Body of pancreas (tissue), 4 donors: ENCODE measurements at places on chromosomes 1 and 21. TPM values are rescaled to one million over a fixed set of nuclear protein-coding genes. Genes with fewer than 3 reads are reported as not detected.

GRCh38 chr1:21572221-21572620, 63.0 kb downstream of the ALPL start:
- no peak for DNase-seq
- H3K27ac ChIP-seq = no peak overlapping the region
- no peak overlapping the region for H3K4me3 ChIP-seq
- no peaks in the 10 kb centered on the region for H3K36me3 ChIP-seq
- peaks cover 4% of the 10 kb centered on the region for H3K4me1 ChIP-seq

- peaks cover 13% of the 10 kb centered on the region for H3K36me3 ChIP-seq
- peak overlapping the region; percentile 47 for H3K4me3 ChIP-seq
- H3K4me1 ChIP-seq = peaks cover 28% of the 10 kb centered on the region
- H3K27me3 ChIP-seq = no peaks in the 10 kb centered on the region
These were observed 1.1 kb downstream of the S100A11 start for GRCh38 chr1:152035539-152036266.

DNA sequence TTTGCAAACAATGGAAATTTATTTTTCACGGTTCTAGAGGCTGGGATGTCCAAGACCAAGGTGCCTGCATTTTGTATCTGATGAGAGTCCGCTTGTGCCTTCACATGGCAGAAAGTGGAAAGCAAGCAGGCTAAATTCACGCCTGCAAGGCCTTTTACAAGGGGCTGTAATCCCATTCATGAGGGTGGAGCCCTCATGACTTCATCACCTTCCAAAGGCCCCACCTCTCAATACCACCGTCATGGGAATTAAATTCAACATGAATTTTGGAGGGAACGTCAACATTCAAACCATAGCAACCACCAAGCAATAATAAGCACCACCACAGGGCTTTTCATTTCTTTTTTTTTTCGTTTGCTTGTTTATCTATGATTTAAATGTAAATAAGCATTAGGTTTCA, 115.3 kb downstream of the C1orf21 start:
- H3K4me3 ChIP-seq = no peak overlapping the region
- H3K36me3 ChIP-seq = no peaks in the 10 kb centered on the region
- no peak overlapping the region for H3K27ac ChIP-seq
- peaks cover 14% of the 10 kb centered on the region for H3K4me1 ChIP-seq

DNA sequence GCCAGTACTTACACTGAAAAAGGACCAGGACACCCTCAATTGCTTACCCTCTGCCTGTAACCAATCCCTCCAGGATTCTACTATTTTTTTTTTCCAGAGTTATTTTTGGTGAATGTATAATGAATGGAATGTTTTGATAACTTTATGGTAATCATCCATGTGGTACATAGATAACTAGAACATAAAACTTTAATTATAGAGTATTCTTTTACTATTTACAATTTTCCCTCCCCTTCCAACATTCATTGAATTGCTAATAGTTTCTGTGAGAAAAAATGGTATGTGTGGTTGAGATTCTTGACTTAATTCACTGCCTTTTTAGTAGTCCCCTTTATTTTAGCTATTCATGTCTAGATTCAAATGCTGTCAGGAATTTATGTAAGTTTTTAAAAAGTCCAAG, 164.6 kb downstream of the CYYR1 start:
- H3K27ac ChIP-seq = no peak overlapping the region
- H3K36me3 ChIP-seq = no peaks in the 10 kb centered on the region
- DNase-seq = no peak
- no peak overlapping the region for H3K4me3 ChIP-seq
- H3K27me3 ChIP-seq = no peaks in the 10 kb centered on the region

GRCh38 chr1:118905196-118905595, 82.9 kb downstream of the TBX15 start:
- no peaks in the 10 kb centered on the region for H3K4me1 ChIP-seq
- H3K36me3 ChIP-seq = no peaks in the 10 kb centered on the region
- no peak for DNase-seq

DNA sequence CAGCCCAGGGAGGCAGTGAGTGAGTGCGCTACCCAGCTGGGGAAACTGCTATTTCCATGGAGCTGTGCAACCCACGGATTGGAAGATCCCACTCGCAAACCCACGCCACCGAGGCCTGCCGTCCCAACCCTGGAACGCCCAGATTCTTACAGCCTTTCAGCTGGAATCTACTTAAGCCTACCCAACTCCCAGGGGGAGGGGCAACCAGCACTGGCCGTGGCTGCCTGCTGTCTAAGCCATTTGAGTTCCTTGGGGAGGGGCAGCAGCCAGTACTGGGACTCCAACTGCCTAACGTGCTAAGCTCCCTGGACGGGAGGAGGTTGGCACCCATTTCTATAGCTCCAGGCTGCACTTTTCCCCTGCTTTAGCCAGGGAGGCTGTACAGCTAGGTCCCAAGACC, 27.1 kb upstream of the ZNF669 start:
- H3K36me3 ChIP-seq = no peaks in the 10 kb centered on the region
- H3K4me1 ChIP-seq = peaks cover 5% of the 10 kb centered on the region
- no peaks in the 10 kb centered on the region for H3K27me3 ChIP-seq
- DNase-seq = no peak
- no peak overlapping the region for H3K4me3 ChIP-seq
- H3K27ac ChIP-seq = no peak overlapping the region

DNA sequence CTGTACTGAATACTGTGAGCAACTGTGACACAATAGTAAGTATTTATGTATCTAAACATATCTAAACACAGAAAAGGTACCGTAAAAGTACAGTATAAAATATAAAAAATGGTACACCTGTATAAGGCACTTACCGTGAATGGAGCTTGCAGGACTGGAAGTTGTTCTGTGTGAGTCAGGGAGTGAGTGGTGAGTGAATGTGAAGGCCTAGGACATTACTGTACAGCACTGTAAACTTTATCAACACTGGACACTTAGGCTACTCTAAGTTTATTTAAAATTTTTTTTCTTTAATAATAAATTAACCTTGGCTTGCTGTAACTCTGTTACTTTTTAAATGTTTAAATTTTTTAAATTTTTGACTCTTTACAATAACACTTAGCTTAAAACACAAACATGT, 24.5 kb upstream of the SHCBP1L start:
- H3K27me3 ChIP-seq = no peaks in the 10 kb centered on the region
- H3K4me1 ChIP-seq = no peaks in the 10 kb centered on the region
- H3K27ac ChIP-seq = no peak overlapping the region
- no peak for DNase-seq
- H3K36me3 ChIP-seq = no peaks in the 10 kb centered on the region

GRCh38 chr1:85615586-85616363, 35.2 kb downstream of the CCN1 start:
- H3K27ac ChIP-seq = no peak overlapping the region
- H3K36me3 ChIP-seq = no peaks in the 10 kb centered on the region
- no peak overlapping the region for H3K4me3 ChIP-seq
- H3K27me3 ChIP-seq = no peaks in the 10 kb centered on the region

GRCh38 chr1:182229921-182230491, 161.6 kb downstream of the GLUL start:
- H3K27me3 ChIP-seq = no peaks in the 10 kb centered on the region
- no peaks in the 10 kb centered on the region for H3K4me1 ChIP-seq
- no peak overlapping the region for H3K27ac ChIP-seq
- DNase-seq = no peak
- H3K4me3 ChIP-seq = no peak overlapping the region

DNA sequence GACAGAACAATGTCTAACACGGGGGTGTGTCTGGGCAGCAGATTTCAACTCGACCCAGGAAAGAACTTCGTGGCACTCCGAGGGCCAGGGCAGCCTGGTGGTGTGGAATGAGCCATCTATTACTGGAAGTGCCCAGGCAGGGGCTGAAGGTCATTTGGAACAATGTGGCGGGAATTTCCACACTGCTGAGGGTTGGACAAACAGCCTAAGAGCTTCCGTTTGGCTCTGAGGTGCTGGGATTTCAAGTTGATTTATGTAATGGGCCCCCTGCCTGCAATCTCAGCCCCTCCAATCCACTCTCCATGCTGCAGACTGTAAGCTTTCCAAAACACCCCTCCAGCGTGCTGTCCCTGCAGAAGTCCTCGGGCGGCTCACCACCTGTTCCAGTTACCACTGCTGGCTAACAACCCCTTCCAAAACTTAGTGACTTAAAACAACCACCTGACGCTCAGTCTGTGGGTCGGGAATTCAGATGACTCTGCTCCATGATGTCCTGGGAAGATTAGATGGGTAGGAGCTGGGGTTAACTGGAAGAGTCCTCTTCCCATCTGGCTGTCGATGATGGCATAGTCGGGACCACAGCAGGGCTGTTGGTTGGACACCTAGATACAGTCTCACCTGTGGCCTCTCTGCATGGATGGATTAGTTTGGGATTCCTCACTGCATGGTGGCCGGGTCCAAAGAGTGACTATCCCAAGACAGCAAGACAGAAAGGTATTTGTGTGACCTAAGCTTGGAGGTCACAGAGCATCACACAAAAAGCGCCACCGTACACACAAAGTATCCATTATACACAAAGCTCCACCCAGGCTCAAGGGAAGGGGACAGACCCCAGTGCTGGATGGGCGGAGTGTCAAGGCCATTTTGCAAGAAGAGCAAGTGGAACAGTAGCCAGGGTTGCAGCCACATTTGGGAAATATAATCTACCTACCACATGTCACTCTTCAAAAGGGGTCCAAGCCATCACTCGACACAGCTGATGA, 89.7 kb upstream of the IFFO2 start:
- H3K4me1 ChIP-seq = peaks cover 37% of the 10 kb centered on the region
- no peaks in the 10 kb centered on the region for H3K27me3 ChIP-seq
- peak; percentile 65 for DNase-seq
- H3K36me3 ChIP-seq = no peaks in the 10 kb centered on the region

GRCh38 chr1:172108161-172108893, 267.0 kb downstream of the DNM3 start:
- no peaks in the 10 kb centered on the region for H3K4me1 ChIP-seq
- H3K27me3 ChIP-seq = no peaks in the 10 kb centered on the region
- H3K36me3 ChIP-seq = no peaks in the 10 kb centered on the region
- H3K27ac ChIP-seq = no peak overlapping the region

DNA sequence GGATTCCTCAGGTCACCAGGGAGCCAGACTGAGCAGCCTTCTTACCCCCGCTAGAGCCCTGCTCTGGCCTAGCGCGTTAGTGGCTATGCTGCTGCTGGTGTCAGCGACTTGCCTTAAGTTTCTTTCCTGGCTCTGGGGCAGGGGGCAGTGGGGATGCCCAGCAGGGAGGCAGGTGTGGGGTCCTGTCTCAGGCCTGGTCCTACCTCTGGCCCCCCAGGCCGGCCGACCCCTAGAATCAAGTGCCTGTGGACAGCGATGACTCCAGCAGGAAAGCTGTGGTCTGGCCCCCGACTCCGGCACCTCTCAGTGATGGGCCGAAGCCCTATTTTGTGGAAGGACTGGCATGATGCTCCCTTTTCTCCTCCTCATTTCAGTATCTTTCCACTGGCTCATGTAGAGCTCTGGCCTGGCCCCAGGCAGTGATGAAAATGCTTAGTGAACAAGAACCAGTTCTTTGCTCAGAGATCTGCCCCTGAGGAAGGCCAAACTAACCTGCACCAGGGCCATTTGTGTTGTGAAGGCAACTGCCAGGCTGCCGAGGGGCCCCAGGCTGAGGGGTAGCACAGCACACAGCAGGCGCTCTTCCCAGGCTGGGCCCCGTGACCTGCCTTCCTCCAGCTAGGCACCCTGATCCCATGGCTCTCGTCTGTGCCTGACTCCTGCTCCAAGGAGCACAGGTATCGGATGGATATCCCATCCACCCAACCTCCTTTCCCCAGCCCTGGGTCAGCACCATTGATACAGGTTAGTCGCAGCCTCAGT, 23.7 kb downstream of the MRPL37 start:
- no peak overlapping the region for H3K27ac ChIP-seq
- no peak overlapping the region for H3K4me3 ChIP-seq
- H3K36me3 ChIP-seq = no peaks in the 10 kb centered on the region
- no peak for DNase-seq
- peaks cover 32% of the 10 kb centered on the region for H3K4me1 ChIP-seq

Gene IQGAP3
- 0.52 TPM for total RNA-seq

Gene C1orf35
- 10.9 TPM for total RNA-seq

Gene FNDC10
- 2.3 TPM for total RNA-seq

Gene RAB25
- total RNA-seq = 66.7 TPM

Gene SPRR1B
- total RNA-seq = not detected

Gene ELF3
- 293 TPM for total RNA-seq

Gene DIRAS3
- 10.6 TPM for total RNA-seq
